H7 (cell line): ENCODE measurements at places on chromosomes 2 and 18. TPM values are rescaled to one million over a fixed set of nuclear protein-coding genes. Genes with fewer than 3 reads are reported as not detected.

GRCh38 chr18:45788861-45789260, 36.6 kb upstream of the SIGLEC15 start:
- no peak for DNase-seq

DNA sequence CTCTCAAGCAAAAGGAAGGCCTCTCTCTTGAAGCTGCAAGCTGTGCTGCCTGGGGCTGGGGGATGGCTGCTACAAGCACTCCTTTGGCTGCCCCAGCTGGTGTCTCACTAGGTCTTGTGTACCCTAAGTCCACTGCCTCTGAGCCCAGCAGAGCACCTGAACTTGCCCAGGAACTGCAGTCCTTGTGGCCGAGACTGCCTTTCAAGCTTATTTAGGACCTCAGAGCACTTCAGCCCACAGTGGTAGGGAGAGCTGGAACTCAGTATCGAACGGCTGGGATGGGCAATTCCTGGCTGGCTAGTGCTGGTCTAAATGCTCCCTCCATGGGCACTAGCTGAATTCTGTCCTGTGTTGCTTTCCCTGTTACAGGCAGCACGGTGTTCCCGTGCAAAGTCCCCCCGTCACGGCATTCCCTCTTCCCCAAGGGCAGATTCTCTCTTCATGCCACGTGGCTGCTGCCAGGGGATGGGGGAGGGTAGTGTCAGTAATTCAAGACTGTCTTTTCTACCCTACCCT, 25.9 kb downstream of the STPG4 start:
- DNase-seq: no peak

DNA sequence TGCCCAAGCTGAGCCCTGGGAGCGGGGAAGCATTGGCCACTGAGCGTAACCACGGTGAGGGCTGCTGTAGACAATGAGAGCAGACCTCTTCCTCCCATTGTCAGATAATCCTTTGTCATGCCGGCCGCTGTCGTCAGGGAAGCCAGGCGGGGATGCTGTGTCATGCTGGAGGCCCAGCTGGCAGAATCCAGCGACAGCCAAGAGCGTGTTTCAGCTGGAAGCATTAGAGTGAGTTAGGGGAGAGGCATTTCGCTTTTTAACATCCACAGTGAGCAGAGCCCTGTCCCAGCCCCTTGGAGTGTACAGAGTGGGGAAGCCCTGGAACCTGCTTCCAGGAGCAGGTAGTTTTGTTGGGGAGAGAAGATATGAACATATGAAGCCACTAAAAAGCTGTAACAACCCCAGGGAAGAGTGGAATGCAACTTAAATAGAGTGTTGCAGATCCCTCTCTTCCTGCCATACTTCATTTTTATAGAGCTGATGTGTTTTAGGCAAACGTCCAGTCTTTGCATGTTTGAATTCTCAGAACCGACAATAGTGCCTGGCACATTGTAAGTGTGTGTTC, 7.0 kb downstream of the CTIF start:
- DNase-seq: peak; percentile 76

DNA sequence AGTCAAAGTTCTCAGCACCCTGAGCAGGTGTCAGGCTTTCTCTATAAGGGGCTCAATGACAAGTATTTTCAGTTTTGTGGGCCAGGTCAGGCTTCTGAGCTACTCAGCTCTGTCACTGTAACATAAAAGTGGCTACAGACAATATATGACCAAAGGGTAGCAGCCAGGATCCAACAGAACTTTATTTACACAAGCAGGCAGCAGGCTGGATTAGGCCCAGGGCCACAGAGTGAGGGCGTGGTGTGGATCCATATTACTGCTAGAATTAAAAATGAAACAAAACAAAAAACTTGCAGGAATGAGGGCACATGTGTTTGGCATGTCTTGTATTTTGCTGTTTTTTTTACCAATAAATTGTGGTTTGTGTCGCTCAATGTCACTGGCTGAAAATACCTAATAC, 143.7 kb downstream of the EIPR1 start:
- no peak for DNase-seq

DNA sequence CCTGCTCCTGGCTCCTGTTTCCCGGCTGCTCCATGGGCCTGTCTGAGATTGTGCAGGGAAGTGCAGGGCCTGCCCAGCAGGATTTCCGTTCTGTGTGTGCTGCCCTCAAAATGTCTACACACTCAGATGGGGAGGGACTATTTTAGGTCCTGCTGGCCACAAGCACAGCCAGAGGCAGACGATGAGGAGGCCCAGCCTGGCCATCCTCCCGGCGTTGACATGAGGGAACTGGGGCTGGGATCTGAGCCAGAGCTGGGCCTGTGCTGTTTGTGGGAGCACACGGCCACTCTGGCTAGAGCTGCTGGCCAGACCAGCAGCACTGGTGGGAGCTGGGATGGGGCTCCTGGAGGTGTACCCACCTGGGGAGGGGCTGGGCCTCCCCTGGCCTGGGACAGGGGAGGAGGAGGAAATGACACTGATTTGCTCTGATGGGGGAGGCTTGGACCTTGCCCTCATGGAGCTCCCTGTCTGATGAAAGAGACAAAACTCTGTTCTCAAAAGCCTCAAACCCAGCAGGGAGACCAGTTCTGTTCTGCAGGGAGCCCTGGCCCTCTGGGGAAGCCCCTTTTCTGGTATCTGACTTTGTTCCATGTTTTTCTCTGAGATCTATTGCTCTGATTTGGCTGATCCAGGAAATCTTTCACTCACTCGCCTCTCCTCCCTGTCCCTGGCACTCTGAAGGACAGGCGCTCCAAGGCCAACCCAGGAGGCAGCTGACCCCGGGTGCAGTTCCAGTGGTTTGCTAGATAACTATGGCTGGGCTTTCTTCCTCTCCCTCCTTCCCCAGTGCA, 161.8 kb downstream of the DYSF start:
- DNase-seq: peak; percentile 45

DNA sequence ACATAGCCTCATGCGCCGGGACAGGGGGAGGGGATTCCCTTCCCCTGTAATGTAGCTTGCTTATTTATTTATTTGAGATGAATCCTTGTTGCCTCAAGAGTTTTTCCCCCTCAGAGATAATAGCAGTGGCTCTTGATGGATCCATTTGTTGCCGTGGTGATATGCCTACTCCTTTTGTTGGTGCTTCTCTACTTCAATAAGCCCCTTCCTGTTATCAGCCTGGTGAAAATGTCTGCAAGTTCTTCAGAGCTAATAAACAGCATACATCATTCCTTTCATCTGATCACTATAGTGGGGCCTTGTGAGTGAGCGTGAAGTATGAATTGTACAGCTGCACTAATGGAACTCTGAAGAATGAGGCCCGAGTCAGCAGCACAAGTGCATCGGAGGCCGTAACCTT, 19.4 kb downstream of the FZD5 start:
- DNase-seq: no peak

DNA sequence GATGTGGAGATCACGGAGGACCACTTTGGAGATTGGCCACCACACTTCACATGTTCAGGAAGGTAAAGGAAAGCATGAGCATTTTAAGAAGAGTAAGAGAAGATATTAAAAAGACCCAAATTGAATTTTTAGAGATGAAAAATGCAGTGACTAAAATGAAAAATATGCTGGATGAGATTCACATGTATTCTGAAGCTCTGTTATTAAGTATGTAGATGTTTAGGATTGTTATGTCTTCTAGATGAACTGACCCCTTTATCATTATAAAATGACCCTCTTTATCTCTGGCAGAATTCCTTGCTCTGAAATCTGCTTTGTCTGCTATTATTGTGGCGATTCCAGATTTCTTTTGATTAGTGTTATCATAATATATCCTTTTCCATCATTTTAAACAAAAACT, 36.0 kb upstream of the DYNC2LI1 start:
- no peak for DNase-seq

GRCh38 chr2:225598426-225598825, 198.9 kb downstream of the NYAP2 start:
- DNase-seq: no peak

DNA sequence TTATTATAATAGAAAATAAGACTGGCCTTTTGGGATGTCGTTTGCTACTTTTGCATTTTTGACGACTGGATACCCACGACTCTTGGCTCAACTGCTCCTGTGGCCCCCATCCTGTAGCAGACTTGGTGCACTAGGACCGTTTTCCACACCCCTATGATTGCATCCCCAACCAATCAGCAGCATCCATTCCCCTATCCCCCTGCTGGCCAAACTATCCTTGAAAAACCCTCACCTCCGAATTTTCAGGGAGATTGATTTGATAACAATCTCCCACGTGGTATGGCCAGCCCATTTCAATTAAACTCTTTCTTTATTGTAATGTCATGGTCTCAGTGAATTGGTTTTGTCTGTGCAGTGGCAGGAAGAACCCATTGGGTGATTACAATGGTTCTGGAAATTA, 37.9 kb upstream of the TTR start:
- DNase-seq: peak; percentile 26

GRCh38 chr18:36046898-36047297, 20.5 kb downstream of the RPRD1A start:
- no peak for DNase-seq

DNA sequence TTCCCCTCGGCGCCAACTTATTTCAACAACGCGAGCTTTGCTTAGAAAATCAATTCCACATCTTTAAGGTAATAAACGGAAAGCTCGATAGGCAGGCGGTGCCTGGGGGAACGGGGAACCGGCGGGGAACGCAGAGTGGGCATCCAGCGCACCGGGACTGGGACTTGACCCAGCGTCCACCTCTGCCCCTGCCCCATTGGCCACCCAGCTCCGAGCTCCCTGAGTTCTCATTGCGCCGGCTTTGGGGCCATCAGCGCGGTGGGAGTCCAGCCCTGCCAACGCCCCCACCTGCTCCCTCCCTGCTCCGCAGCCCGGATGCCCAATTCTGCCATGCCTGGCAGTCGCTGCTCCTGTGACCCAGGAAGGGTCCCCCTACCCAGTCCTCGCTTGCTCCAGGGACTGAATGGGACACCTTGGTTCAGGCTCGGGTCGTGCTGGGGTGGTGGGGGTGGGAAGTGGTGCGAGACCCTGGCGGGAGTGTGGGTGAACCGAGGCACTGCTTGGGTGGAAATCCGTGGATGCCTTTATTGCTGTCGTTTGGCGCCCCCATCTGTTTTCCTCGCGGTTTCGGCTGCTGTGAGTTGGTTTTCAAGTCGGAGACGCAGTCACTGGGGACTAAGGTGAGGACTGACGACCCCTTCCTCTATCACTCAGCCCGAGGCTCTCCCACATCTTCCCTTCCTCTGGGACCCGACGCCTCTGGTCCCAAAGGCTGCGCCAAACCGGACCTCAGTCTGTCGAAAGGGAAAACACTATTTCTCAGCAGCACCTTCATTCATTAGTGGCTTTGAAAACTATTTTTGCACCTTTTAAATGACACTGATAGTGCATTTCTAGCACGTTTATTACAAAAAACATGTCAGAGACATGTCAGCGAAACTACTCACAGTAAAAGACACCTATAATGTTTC, 2.4 kb upstream of the EVX2 start:
- DNase-seq: peak; percentile 84

DNA sequence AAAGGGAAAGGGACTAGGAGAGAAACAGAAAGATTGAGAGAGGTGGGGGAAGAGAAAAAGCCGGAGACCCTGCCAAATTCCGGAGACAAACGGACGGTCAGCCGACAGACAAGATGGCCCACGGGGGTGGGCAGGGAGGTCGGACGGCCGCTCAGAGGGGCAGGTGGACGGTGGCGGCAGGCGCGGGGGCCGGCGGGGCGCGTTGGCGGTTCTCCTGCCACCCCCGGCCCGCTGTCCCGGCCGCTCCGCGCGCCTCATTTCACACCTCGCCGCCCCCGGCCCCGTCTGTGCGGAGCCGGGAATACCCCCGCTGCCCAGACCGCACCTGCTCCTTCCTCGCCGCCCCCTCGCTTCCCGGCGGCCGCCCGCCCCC, 935 bp downstream of the SLC30A3 start:
- no peak for DNase-seq

- DNase-seq: no peak
These were observed 44.0 kb downstream of the SGPP2 start for GRCh38 chr2:222468346-222468745.

DNA sequence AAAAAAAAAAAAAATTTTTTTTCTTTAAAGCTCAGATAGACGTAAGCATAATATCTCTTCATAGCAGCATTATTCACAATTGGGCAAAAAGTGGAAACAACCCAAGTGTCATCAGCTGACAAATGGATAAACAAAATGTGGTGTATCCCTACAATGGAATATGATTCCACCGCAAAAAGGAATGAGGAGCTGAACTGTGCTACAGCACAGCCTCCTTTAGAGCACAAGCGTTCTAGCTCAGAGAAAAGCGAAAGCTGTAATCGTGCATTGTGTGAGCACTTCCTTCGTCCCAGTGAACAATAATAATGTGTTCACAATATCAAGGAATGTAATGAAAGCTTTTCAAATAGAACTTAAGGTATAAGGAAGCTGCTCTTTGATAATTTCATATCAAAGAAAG, 11.7 kb upstream of the CHMP1B start:
- DNase-seq: no peak

- DNase-seq: no peak
These were observed 10.2 kb downstream of the NFATC1 start for GRCh38 chr18:79405781-79406575.

GRCh38 chr2:156332534-156333273, at the start of gene NR4A2:
NR4A2 (minus strand) TSS chr2:156332721; CDS start chr2:156330186, 2,535 bp downstream.
- DNase-seq: peak; percentile 91

DNA sequence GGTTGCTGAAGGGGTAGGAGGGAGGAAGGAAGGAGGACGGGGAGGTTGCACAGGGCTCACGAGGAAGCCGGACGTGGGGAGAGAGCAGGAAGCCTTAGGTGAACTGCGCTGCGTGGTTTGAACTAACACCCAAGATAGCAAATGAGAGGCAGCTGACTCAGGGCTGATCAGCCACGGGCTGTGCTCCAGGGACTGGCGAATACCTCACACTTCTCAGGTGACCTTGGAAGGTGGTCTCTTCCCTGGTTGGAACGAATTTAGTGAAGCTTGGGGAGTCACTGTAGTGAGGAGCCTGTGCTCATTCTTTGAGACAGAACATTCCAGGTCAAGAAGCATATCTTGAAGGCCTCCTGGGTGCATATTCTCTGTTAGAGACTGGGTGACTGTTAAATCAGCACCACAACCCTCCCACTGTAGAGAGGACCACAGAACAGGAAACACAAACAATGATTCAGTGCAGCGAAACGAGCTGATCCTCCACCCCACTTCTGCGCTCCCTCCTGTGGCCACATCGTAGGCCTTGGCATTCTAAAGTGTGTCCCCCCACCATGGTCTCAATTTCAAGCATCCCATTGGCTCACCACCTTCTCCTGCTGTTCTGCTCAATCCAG, 33.8 kb downstream of the TOGARAM2 start:
- peak; percentile 58 for DNase-seq

GRCh38 chr2:31322371-31322770, 88.4 kb downstream of the EHD3 start:
- DNase-seq: no peak

The KHK gene
- 3.3 and 5.3 TPM in 2 replicates for total RNA-seq

The BCL2L11 gene
- 11.3 and 11.6 TPM in 2 replicates for total RNA-seq

The IKZF2 gene
- 0.97 and 2.3 TPM in 2 replicates for total RNA-seq

The ACMSD gene
- total RNA-seq: not detected in 2 replicates

The ABCB11 gene
- 0.66 TPM in 1 of 2 replicates, not detected in the other for total RNA-seq

The PER2 gene
- total RNA-seq: 3.6 and 4.8 TPM in 2 replicates

The MYO1B gene
- 47.4 and 55.8 TPM in 2 replicates for total RNA-seq

The TOGARAM2 gene
- 0.18 and 0.21 TPM in 2 replicates for total RNA-seq

The THADA gene
- 16.3 and 23.7 TPM in 2 replicates for total RNA-seq
